ENCODE measurements at places on chromosomes 12 and 14. TPM values are rescaled to one million over a fixed set of nuclear protein-coding genes. Genes with fewer than 3 reads are reported as not detected.

Gene PLEKHG7
- total RNA-seq = 0.58 TPM

Gene KRT86
- total RNA-seq = not detected

Gene HOXC12
- not detected for total RNA-seq

Gene SIRT4
- 6.3 TPM for total RNA-seq

Gene FRS2
- total RNA-seq = 65.5 TPM

Gene CBLN3
- total RNA-seq = 2.6 TPM

Gene CCND2
- total RNA-seq = 111 TPM

Gene IL31
- not detected for total RNA-seq

Gene GARIN6
- total RNA-seq = not detected

Gene GSC
- total RNA-seq = 1.7 TPM

Gene SLCO1A2
- total RNA-seq = not detected

Gene RASSF9
- total RNA-seq = 10.4 TPM

Gene HCAR2
- total RNA-seq = 2.1 TPM

Gene STAB2
- 3.0 TPM for total RNA-seq

Gene SLCO1B1
- total RNA-seq = not detected

Gene PLXNC1
- total RNA-seq = 12.8 TPM

Gene CIROP
- total RNA-seq = not detected

Gene DAO
- 0.53 TPM for total RNA-seq

Data from metanephros (tissue), 2 donors.